ENCODE measurements at places on chromosomes 6 and 20. TPM values are rescaled to one million over a fixed set of nuclear protein-coding genes. Genes with fewer than 3 reads are reported as not detected.

- DNase-seq = no peak
Observed at GRCh38 chr6:16067568-16067967, 61.3 kb upstream of the MYLIP start.

GRCh38 chr6:54646951-54647664, 199.5 kb upstream of the FAM83B start:
- DNase-seq = no peak

GRCh38 chr6:170139531-170139930, 151.3 kb downstream of the DLL1 start:
- no peak for DNase-seq

Gene AVP
- total RNA-seq = not detected

Gene MPIG6B
- total RNA-seq = 0.33 TPM

Gene PTK7
- total RNA-seq = 0.85 TPM

Gene BPIFB4
- not detected for total RNA-seq
